Stimulated activated CD4-positive, alpha-beta T cell treated with anti-CD3 and anti-CD28 coated beads, Interleukin-1b, Interleukin-23, amount 100 ng/mL, for 24 hours (primary cell): ENCODE measurements at places on chromosomes 3 and 15.
A peak's percentile ranks its signal among the peaks of the same experiment; 100 is the strongest.

- no peak for DNase-seq
Observed at GRCh38 chr15:83844742-83845141, 190.8 kb downstream of the ADAMTSL3 start.

DNA sequence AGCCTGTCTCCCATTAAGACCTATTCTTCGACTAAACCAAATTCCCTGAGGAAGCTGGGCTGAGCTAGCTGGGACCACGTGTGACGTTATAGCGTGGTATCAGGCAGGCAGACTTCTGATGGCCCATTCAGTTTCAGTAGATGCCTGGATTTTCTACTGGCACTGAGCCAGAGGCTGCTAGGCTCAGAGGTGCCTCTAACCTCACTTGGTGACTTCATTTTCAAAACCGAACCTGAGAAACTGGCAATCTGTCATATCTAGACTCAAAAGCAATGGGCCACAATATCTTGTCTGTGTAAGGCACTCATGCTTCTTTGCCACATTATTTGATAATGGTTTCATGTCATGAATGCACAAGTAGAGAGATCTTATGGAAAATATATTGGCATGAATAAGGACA, 352.1 kb upstream of the AZI2 start:
- DNase-seq, result no peak

GRCh38 chr3:8840556-8840955, 71.1 kb upstream of the OXTR start:
- DNase-seq, result no peak

DNA sequence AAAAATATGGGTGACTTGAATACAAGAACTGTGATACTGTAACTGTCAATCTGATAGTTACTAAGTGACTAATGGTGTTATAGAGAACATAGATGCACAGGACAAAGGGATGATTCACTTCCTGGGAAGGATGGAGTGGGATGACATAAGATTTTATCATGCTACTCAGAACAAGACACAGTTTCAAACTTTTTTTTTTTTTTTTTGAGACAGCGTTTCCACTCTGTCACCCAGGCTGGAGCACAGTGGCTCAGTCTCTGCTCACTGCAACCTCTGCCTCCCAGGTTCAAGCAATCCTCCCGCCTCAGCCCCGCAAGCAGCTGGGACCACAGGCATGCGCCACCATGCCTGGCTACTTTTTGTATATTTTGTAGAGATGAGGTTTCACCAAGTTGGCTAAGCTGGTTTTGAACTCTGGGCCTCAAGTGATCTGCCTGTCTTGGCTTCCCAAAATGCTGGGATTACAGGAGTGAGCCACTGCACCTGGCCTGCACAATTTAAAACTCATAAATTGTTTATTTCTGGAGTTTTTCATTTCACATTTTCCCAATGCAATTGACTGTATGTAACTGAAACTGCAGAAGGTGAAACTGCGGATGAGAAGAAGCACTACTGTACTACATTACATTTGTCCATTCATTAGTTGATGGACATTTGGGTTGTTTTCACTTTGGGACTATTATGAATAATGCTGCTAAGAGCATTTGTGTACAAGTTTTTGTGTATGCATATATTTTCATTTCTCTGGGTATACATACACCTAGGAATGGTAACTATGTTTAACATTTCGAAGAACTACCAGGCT, 40.6 kb downstream of the ADIPOQ start:
- DNase-seq, result no peak

DNA sequence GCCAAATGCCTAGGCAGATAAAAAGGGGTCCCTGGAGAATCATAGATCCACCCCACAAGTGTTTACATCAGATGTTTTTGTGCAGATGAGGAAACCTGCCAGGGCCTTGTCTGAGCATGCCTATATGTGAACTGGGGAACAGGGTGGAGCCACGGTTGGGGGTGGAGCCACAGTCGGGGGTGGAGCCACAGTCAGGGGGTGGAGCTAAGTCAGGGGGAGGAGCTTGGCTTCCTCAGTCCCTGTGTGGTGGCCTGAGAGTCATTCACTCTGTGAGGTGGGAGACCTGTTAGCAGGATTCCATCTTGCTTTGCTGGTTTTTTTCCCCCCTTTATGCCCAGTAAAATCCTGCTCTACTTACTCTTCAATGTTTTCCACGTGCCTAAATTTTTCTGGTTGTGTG, 57.8 kb upstream of the TGFBR2 start:
- no peak for DNase-seq

DNA sequence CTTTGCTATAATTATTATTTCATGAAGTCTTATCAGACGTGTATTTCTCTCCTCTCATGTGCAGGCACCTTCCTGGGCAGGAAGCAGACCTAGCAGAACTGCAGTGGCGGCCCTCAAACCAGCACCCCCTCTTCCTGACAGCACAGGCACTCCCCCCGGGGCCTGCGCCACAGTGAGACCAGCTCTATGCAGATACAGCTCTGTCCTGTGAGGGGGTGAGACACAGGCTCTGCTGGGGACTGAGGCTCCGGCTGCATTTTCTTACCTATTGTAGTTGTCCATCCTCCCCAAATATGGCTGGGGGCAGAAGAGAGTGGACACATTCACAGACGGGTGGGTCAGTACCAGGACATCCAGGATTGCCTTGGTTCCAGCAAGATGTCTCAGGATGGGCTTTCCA, 5.0 kb downstream of the CISH start:
- DNase-seq, result no peak

GRCh38 chr15:79004336-79004735, 59.5 kb upstream of the CTSH start:
- DNase-seq, result no peak

DNA sequence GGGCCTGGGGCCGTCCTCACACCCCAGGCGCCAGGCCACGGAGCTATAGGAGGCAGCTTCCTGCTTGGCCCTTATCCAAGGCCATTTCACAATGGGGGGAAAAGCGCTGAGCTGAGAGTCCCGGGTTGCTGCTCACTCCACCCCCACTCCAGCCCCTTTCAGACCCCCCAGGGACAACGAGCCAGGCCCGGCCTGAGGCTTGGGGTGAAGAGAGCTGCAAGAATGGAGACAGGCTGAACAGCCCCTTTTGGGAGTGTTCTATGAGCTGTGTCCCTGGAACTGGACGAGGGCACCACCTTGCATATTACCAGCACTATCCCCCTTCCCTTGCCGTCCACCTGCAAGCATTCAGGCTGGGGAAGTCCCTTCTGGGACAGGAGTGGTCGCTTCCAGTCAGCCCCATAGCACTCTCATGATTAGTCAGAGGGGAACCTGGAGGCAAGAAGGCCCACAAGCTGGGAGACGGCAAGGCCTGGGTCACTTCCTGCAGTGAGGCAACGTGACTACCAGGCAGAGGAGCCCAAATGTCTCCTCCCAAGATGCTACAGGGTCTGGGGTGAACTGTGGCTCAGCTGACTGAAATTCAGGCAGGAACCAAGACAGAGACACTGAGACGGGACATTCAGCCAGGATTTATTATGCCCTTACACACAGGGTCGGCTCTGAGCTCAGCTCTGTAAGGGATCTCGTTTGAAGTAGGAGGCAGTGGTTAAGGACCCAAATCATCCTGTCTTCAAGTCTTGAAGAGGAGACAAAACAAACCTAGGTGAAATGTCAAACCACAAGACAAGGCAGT, 8.6 kb upstream of the SRP14 start:
- DNase-seq, result peak; percentile 64

- DNase-seq, result no peak
Observed at GRCh38 chr3:37075955-37076354, 82.6 kb downstream of the MLH1 start.

GRCh38 chr3:190840146-190840545, 22.3 kb downstream of the GMNC start:
- DNase-seq, result no peak

DNA sequence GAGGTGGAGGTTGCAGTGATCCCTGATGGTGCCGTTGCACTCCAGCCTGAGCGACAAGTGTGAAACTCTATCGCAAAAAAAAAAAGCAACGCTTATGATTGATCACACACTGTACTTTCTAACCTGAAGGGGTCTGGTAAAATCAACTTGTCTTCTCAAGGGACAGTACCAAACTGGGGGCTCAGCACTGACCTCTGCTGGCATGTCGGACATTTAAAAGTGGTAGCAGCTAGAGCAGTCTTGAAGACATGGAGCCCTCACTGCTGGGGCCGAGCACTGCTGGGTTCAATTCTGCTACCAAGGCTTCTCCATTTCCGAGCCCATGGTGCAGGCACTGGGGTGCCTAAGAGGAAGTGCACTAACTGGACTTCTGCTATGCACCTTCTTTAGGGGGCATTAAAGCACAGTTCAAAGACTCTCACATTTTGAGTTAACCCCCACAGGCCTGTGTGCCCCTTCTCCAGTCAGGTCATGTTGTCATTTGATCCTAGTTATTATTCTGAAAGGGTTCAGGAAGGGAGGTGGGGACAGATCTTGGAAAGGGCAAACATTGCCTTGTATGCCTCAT, 26.4 kb upstream of the LAMP3 start:
- no peak for DNase-seq

DNA sequence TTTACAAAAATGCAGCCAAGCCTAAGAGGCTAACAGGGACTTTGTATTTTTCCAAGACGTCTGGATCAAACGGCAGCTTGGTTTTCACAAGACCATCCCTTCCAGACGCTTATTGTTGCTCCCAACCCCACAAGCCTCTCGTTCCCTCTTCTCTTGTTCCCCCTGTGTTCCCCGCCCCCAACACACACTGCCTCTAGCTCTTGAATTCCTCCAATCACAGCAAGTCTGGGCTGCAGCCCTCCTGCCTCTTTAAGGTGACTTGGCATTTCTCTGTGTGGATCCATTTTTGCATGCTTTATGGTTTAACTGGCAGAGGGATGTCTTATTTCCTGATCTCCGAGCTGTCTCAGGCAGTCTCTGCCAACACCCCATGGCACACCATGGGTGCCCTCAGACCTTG, 182.2 kb downstream of the ABHD5 start:
- no peak for DNase-seq

- no peak for DNase-seq
Observed at GRCh38 chr15:79193549-79193948, 89.0 kb upstream of the ANKRD34C start.

DNA sequence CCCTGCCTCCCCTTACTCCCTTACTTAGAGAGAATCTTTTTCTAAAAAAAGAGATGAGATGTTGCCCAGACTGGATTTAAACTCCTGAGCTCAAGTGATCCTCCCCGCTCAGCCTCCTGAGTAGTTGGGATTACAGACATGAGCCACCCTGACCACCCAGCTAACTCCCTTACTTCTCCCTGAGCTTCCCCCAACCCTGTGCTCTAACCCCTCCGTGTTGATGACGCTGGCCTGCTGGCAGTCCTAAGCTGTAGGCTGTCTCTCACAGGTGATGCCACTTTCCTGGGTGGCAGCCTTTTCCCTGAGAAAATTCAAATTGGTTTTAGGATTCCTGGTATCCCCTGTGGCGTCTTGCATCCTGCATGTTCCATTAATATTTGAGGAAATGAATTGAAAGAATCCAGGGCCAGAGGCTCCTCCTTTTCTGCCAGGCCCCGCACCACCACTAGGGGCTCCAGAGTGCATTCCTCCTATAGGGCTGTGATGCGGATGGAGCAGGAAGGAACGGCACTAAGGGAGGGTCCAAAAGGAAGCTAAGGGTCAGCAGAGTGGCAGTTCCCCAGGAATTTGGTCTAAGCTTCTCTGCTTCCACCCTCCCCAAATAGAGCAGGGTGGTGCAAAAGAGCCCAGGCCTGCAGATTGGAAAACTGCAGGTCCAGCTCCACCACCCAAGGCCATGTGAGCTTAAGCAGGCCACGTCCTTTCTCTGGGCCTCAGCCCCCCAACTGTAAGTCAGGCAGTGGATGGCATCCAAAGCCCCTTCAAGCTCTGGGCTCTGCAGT, 101.1 kb downstream of the DAPK2 start:
- peak; percentile 39 for DNase-seq

DNA sequence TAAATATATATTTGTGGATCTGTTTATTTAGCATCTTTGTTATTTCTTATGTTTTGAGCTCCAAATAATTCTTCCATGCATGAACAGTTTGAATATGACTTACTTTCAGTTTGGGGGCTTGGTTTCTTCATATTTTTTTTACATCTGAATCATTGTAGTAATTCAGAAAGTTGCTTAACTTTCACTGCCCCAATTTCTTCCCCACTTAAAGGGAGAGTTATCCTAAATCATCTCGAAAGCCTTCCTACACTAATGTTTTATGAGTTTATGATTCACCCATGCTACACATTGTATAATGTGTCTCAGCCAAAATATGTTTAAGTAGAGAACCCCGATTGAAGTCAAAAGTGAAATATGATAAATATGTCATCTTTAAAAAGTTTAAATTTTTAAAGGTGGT, 47.8 kb downstream of the SPRED1 start:
- no peak for DNase-seq

GRCh38 chr3:127697551-127698240, 24.9 kb downstream of the ABTB1 start:
- DNase-seq, result no peak

DNA sequence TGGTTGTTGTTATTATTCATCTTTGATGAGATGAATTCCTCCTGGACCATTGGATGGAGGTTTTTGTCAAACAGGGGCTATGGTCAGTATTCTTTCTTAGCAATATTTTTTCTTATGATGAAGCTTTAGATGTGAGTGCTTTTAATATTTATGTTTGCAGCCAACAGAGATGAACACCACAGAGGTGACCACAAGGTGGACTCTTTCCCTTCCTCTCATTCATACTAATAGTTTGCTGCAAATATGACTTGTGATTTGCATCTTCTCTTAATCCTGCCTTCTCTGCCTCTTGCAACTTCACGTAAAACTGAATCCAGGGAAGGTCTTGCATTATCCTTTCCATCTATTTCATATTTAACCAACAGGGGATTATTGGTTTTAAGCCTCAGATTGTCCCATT, 473.1 kb upstream of the UBE2E2 start:
- no peak for DNase-seq

DNA sequence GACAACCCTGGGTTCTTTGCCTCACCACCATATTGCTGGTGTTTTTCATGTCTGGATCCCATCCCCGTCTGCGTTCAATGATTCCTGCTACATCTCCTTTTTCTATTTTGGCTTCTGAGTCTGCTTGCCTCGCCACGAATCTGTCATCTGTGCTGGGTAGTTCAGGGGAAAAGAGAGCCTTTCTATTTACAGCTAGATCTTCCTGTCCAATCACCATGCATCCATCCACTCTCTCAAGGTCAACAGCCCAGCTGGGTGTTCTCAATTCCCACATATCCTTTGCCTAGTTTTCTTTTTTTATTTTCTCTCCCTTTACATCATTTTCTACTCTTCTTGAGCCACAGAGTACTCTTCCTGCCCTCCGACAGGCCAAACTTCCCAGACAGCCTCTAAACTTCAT, 104.8 kb upstream of the RAD18 start:
- DNase-seq, result no peak

- DNase-seq, result no peak
Observed at GRCh38 chr3:74897006-74897405, 282.5 kb upstream of the CNTN3 start.

- DNase-seq, result no peak
Observed at GRCh38 chr3:45760878-45761711, 35.2 kb downstream of the SLC6A20 start.

DNA sequence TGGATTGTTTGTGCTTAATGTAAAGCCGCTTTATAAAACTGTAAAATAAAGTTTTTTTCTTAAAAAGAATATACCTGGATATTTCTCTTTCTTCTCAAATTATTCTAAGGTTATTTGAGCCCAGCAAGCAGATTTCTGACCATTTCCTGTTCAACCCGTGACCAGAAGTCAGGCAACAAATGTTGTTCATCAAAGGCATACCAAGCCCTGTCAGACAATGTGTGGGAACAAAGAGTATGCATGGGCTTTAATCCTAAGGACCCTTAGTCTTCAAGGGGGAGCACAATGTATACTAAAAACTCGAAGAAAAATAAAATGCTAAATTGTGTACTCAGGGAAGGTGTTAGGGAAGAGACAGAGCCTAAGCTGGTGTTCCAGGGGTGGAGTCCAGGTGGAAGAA, 26.6 kb upstream of the PAQR5 start:
- DNase-seq, result no peak

GRCh38 chr3:49906073-49906743, 2.5 kb upstream of the MST1R start:
- peak; percentile 13 for DNase-seq
